A549 treated with AZD2906 at 1 μM for 4 hours (cell line): ENCODE measurements at places on chromosomes 4 and X. TPM values are rescaled to one million over a fixed set of nuclear protein-coding genes. Genes with fewer than 3 reads are reported as not detected.

ZNF827 gene
- total RNA-seq = 1.8 to 3.6 TPM (median 3.2 TPM) in 5 replicates

PDCL2 gene
- total RNA-seq = not detected in 5 replicates

CXCL1 gene
- total RNA-seq = 5.3 to 6.6 TPM (median 6.2 TPM) in 5 replicates

FAM114A1 gene
- total RNA-seq = 21.6 to 49.1 TPM (median 30.0 TPM) in 5 replicates

TBC1D9 gene
- total RNA-seq = 5.4 to 6.6 TPM (median 6.5 TPM) in 5 replicates

PASD1 gene
- not detected in 5 replicates for total RNA-seq

EDA gene
- 0.53 to 0.83 TPM (median 0.63 TPM) in 5 replicates for total RNA-seq

HTN3 gene
- total RNA-seq = not detected in 5 replicates

ASB12 gene
- 0.09 TPM in 1 of 5 replicates, not detected in the others for total RNA-seq

MTCP1 gene
- 14.5 to 22.0 TPM (median 17.3 TPM) in 5 replicates for total RNA-seq

GYPB gene
- total RNA-seq = not detected in 5 replicates
